ENCODE measurements at places on chromosomes 4 and X.

DNA sequence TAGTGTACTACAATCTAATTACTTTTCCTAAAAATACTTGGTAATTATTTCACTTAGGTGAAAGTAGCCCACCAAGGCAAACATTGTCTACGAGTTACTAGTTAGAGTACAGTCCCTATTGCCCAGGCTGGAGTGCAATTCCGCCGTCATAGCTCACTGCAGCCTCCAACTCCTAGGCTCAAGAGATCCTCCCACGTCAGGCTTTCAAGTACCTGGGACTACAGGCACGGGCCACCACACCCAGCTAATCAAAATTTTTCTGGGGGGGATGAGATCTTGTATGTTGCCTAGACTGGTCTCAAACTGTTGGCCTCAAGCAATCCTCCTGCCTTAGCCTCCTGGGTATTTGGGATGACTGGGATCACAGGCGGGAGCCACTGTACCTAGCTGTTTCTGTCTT lies 21.9 kb downstream of the FAM193A start:
- no peak for DNase-seq

GRCh38 chr4:40401631-40402030 lies 66.5 kb downstream of the CHRNA9 start:
- DNase-seq: no peak

GRCh38 chr4:113566015-113566795 lies 195.3 kb downstream of the CAMK2D start:
- DNase-seq: no peak

DNA sequence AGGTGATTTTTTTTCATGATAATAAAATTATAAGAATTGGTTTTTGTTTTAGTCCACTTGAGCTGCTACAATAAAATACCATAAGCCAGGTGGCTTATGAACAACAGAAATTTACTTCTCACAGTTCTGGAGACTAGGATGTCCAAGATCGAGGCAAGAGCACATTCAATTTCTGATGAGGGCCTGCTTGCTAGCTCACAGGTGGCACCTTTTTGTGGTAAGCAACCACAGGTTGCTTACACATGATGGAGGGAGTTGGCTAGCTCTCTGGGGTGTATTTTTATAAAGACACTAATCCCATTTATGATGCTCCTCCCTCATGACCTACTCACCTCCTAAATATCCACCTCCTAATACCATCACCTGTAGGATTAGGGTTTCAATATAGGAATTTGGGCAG lies 1248.5 kb upstream of the TENM3 start:
- no peak for DNase-seq

GRCh38 chrX:23195761-23196160 lies 138.9 kb upstream of the PTCHD1 start:
- DNase-seq: no peak

DNA sequence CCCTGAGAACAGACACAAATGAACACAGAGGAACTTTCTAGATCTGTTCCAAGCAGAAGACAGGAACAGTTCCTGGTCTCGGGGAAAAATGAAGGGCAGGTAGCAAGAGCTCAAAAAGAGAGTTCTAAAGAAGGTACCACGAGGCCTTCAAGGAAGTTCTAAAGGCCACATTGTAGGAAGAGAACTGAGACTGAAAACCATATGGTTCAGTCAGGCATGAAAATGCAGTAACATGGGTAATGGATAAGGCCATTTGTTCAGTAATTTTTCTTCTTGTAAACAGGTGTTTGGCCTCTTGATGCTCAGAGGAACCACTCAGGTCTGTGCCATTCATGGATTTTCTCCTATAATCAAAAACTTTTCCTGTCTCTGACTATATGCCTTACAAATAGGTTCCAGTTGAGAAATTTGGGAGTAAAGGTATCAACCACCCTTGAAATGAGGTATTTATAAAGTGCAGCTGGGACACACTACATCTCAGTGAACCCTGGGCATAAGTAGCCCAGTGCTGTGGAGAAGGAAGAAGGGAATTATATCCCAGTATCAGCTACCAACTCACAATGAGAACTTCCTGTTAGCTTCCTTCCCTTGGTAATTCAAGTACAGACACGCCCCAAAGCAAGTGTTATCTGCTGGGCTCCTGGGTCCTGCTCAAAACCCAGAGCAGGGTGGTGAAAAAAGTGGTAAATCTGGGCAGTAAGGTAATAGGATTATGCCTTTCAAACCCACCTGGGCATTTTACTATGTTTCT lies 277.9 kb downstream of the KLHL13 start:
- no peak for DNase-seq

DNA sequence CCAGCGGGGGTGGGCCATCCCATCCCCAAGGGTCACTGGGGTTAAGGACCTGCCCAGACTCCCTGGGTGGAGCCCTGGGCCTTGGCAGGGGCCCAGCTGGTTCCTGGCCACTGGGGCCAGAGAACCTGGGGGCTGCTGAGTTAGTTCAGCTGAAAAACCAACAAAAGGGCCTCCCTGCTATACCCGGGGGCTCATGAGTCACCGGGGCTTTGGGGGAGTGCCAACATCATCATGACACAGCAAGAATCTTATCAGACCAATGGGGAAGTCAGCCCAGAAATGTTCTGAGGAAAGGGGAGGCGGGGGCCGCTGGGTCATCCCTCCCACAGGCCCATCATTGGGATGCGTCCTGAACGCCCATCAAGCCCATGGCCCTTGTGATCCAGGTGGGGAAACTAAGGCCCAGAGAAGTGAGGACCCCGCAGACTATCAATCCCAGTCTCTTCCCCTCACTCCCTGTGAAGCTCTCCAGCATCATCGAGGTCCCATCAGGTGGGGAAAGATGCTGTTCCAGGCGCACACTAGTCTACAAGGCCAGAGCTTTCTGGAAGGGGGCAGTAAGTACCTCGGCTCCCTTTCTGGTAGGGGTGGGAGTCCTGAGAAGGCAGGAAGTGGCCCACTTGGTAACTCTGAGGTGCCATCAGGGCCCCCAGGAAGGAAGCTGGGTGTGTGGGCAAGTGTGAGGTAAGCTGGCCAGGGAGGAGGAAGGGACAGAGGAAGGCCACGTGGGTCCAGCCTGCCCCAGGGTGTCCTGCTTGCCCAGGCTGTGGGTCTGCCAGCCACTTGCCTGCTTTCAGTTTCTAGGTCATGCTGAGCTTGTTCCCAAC lies 4.5 kb downstream of the G6PD start:
- DNase-seq: peak; percentile 66

DNA sequence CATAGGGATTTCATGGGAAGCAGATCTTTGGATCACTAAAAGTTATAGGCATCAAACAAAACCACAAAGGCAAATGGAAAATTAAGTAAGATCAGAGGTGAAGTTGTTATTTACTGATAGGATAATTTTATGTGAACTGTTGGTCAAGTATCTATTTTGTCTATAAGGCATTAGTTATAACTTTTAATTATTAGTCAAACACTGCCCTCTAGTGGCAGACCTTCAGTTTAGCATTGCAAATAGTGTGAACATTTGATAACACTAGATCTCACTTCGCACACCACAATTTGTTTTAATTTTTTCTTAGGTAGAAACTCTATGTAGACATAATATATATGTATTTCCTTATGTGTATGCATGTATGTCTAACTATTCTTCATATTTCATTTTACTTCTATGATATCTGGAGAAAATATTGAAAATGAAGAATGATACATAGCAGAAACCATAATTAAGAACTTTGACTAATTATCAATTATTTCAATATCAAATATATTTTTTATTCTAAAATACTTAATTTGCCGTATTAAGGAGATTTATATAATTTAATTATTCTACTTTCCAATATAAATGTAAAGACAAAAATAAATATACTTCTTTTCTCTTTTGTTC lies 214.5 kb upstream of the TACR3 start:
- DNase-seq: no peak

GRCh38 chrX:121876305-121876704 lies 828.9 kb downstream of the GLUD2 start:
- DNase-seq: no peak

GRCh38 chr4:128288689-128289106 lies 1.1 kb upstream of the PGRMC2 start:
- DNase-seq: no peak

- no peak for DNase-seq
These were observed 733.4 kb downstream of the C4orf33 start for GRCh38 chr4:129829373-129829772.

GRCh38 chr4:57591073-57591472 lies 480.9 kb upstream of the IGFBP7 start:
- no peak for DNase-seq

- DNase-seq: no peak
These were observed 103.2 kb downstream of the VCX2 start for GRCh38 chrX:8067754-8068462.

DNA sequence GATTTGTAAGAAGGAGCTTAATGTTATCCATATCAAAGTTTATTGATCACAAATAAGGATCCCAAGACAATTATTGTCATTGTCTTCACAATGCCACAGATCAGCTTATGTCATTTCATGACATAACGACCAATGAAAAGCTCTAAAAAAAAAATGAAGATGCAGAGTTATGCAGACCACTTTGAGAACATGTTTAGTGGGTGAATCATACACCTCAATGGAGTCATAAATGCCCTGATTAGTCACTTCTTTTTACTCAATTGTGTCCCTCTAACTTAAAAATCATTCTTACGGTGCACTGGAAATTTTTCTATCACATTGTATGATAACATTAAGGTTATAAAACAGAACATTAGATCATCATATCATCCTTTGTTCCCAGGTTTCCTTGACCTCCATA lies 87.6 kb upstream of the GABRG1 start:
- DNase-seq: no peak

- DNase-seq: no peak
These were observed 4.3 kb upstream of the AADAT start for GRCh38 chr4:170093973-170094535.

DNA sequence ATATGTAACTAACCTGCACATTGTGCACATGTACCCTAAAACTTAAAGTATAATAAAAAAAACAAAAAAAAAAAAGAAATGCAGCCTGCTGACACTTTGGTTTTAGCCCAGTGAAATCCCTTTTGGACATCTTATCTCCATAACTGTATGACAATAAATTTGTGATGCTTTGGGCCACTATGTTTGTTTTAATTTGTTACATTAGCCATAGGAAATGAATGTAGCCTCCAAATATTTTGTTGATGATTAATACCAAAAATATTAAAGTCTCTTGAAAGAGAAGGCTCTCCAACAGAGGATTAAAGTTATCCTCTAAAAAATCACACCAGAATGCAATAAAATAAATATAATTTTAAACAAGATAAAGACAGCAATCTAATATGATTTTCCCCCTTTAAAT lies 852.7 kb upstream of the SLIT2 start:
- no peak for DNase-seq

- DNase-seq: no peak
These were observed 381.5 kb upstream of the GALNT7 start for GRCh38 chr4:172787111-172787510.

DNA sequence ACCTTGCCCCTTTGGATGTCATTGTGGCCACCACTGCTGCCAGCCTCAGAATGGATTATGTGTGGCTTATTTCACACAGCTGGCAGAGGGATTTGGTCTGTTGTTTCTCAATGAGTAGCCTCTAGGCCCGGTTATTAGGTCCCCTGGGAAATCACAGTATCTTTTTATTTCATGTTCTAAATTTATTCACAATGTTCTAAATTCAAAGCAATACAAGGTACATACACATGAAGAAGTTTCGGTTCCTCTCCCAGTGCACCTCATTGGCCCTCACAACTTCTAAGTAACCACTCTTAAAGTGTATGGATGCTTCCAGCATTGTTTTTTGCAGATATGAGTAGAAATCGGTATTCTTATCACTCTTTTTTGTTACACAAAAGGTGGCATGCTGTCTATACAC lies 262.7 kb downstream of the RCHY1 start:
- no peak for DNase-seq

GRCh38 chrX:135431886-135432285 lies 10.1 kb downstream of the SMIM10L2A start:
- no peak for DNase-seq

GRCh38 chr4:173230062-173230461 lies 61.5 kb downstream of the GALNT7 start:
- DNase-seq: no peak

GRCh38 chrX:69504626-69505612 lies 793 bp downstream of the NALF2 start:
- no peak for DNase-seq

DNA sequence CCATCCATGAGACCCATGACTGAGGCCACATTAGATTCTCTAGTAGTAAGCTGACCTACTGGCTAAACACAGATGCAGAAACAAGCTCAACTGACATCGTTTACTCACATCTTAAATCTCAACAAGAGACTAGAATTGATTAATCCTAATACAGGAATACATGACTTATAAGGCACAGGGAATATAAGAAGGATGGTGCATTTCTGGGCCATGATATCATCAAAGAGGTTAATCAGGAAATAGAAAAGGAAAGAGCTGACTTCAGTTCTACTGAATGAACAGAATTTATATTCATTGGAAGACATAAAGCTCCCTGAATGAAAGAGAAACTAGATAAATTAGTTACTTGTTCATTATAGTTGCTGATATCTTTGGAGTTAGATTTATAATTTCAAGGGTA lies 1406.5 kb downstream of the STIM2 start:
- no peak for DNase-seq

DNA sequence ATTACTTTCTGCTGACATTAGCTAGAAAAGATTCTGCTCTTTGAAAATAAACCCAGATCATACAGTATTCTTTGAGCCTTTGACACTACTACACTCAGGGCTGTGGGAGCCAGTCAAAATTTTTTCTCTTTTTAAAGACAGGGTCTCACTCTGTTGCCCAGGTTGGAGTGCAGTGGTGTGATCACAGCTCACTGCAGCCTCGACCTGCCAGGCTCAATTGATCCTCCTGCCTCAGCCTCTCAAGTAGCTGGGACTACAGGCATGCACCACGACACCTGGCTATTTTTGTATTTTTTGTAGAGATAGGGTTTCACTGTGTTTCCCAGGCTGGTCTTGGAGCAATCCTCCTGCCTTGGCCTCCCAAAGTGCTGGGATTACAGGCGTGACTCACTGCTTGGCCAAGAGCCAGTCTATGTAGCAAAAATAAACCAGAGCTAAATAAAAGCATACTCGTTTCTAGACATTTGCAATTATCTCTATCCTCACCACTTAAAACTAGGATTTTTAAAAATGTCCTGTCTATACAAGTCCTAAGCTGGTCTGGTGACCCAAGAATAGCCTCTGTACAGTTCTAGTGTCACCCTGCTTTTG lies 43.2 kb downstream of the AKAP4 start:
- DNase-seq: no peak
